ENCODE measurements at places on chromosomes 5 and 9.
A peak's percentile ranks its signal among the peaks of the same experiment; 100 is the strongest.

GRCh38 chr9:89051421-89052025, 60.3 kb downstream of the S1PR3 start:
- no peak for DNase-seq

GRCh38 chr5:16864631-16865131, 71.4 kb downstream of the MYO10 start:
- DNase-seq: no peak

DNA sequence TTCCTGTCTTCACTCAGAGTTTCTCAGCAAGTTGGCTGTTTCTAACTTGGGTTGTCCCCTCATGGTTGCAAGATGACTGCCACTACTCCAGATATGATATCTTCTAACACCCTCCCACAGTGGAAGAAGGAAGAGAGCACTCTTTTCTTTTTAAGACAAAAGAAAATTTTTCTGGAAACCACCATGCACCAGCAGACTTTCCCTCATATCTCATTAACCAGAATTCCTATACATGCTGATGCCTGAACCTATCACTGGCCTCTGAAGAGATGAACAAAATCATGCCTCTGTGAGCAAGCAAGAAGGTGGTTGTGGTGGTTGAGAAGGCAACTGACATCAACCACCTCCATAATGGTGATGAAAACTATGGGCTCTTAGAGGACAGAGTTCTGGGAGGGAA, 56.8 kb downstream of the FEM1C start:
- peak; percentile 44 for DNase-seq

GRCh38 chr5:9681706-9682105, 51.6 kb upstream of the TAS2R1 start:
- no peak for DNase-seq

DNA sequence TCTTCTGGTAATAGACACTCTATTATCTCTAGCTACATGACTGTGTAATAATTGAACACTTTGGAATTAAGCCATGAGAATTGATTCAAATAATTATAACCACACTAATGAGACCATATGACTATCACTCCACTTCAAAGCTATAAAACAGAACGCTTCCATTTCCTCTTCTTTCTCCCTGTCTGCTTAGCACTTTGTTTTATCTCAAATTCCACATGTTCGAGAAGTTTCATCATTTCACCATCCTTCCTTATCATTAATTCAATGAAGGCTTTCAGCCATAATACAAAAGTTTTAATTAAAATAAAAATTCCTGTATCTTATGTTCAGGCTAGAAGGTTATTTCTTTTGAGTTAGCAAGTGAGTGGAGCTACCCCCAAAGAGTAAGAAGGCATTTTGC, 7.4 kb upstream of the DCTN4 start:
- DNase-seq: no peak

DNA sequence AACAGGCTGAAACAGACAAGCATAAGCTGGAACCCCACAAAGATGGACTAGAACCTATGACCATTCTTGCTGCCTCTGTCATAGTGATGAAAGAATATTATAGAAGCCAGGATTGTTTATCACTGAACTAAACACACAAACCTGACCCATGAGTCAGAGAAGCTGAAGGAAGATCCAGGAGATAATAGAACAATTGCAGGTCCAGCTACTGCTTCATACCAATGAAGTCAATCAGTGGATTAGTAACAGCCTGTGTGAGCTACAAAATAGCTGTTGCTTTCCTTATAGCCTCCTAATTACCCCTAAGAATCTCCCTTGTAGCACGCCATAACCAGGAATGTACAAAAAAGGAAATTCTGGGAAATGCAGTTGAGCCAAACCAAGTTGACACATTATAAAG, 459.9 kb upstream of the ZNF462 start:
- DNase-seq: no peak

DNA sequence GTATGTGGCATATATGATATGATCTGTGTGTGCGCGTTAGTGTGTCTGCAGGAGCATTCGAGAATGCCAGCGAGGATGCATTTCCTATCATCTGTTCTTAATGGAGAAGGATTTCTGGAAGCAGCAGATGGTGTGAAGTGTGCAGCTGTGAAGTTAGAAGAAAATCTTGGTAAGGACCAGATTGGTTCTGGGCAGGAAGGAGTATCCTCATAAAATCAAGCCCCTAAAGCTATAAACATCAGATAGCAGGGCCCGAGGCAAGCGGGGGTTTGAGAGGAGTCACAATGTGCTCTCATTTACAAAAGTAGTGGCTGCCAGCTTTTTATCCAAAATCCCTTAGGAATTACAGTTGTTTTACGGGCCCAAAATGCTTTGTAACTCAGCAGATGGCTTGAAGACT, 40.0 kb downstream of the DAPK1 start:
- DNase-seq: no peak

DNA sequence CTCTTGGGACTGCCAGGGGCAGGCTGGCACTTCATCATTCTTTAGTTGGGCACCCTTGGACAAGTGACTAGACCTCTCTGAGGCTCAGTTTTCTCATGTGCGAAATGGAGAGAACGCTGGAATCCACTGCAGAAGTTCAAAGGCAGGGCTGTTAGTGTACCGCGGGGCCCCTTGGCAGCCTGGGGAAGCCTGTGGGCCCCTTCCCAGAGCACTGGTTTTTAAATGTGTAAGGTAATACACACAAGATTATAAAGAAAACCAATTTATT, 209.5 kb upstream of the MVB12B start:
- no peak for DNase-seq

DNA sequence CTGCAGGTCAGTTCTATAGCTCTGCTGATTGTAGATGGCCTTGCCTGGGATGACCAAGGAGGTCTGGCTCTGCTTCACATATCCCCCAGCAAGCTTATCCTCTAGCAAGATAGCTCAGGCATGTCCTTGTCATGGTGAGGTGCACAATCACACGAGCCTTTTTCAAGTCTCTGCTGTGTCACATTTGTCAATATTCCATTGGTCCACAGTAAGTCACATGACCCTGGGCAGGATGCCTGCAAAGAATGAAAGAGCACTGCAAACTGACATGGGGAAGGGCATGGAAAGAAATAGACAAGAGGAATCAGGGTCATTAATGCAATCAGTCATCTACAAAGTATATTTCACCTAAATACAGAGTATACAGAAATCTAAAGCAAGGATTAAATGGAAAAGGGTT, 142.0 kb downstream of the RORB start:
- no peak for DNase-seq

DNA sequence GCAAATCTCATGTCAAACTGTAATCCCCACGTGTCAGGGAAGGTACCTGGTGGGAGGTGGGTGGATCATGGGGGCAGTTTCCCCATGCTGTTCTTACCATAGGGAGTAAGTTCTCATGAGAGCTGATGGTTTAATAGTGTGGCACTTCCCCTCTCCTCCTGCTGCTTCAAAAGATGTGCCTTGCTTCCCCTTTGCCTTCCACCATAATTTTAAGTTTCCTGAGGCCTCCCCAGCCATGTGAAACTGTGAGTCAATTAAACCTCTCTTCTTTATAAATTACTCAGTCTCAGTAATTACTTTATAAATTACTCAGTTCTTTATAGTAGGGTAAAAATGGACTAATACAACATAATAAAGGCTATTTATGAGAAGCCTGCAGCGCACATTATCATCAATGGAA, 7.1 kb upstream of the CNTRL start:
- DNase-seq: no peak

DNA sequence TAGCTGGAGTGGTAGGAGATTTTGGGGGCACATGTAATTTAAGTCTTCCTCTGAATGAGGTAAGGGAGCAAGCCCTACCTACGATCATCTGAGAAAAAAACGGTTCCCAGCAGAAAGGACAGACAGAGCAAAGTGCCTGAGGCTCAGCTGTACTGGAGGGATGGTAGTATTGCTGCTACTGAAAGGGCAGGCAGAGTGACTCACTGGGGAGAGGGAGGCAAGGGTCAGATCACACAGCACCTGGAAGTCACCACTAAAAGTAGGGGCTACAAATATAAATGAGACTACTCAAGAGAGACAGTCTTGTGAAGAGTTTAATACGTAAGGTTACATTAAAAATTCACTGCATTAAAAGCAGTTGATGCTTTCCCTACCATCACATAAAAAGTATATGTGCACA, 75.9 kb downstream of the NFIB start:
- DNase-seq: no peak

GRCh38 chr5:173494446-173494845, 122.0 kb downstream of the BOD1 start:
- no peak for DNase-seq

GRCh38 chr9:5552301-5552700, 42.0 kb downstream of the PDCD1LG2 start:
- DNase-seq: no peak

DNA sequence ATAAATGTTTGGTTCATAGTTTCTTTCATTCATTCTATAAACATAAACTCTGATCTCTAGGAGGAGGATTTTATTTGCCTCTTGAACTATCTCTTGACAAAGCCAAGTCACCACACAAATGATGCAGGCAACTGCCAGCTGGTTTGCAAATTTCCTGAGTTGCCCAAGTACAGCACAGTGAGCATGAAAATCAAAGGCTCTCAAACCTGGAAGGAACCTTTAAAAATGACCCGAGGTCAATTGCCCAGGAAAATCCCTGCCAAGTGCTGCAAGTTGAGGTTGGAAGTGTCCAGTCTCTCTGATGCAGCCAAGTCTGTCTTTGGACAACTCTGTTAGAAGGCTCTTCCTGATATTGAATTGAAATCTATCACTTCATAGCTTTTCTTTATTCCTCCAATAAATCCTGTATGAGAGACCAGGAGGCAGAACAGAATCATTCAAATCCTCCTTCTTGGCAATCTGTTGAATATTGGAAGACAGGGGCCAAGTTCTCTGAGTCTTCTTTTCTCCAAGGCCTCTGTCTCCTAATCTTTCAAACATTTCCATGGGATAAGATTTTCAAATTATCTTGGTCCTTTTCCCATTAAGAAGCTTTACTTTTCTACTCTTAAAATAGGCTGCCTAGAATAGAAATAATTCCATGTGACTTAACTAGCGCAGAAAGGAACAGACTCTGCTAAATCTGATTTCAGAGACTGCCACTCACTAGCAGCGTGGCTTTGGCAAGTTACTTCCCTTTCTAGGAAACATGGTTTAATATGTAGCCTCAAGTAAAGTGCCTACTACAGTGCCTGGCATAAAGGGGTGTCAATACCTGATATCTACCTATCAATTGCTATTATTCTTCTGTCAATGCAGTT, 159.2 kb downstream of the SNX18 start:
- DNase-seq: peak; percentile 64

GRCh38 chr9:14251154-14252071, 62.5 kb downstream of the NFIB start:
- no peak for DNase-seq

- DNase-seq: no peak
Measured at GRCh38 chr5:158591301-158591863, 508.3 kb downstream of the EBF1 start.

GRCh38 chr5:77560677-77561263, 68.7 kb upstream of the WDR41 start:
- DNase-seq: peak; percentile 54

DNA sequence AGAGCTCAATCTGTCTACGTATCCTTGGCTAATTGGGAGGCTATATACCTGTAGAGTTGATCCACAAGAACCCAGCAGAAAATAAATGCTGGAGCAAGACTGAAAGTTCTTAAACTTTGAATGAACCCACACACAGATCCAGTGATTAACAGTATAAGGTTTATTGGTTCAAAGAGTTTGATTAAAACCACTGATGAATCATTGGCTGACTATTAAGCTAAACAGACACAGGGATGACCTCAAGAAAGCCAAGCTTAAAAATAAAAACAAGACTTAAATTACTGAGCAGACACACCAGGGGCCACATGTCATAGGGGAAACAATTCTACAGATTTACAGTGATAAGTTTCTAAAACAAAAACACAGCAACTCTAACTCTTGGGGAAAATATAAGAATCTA, 163.6 kb downstream of the SPATA31D1 start:
- no peak for DNase-seq

DNA sequence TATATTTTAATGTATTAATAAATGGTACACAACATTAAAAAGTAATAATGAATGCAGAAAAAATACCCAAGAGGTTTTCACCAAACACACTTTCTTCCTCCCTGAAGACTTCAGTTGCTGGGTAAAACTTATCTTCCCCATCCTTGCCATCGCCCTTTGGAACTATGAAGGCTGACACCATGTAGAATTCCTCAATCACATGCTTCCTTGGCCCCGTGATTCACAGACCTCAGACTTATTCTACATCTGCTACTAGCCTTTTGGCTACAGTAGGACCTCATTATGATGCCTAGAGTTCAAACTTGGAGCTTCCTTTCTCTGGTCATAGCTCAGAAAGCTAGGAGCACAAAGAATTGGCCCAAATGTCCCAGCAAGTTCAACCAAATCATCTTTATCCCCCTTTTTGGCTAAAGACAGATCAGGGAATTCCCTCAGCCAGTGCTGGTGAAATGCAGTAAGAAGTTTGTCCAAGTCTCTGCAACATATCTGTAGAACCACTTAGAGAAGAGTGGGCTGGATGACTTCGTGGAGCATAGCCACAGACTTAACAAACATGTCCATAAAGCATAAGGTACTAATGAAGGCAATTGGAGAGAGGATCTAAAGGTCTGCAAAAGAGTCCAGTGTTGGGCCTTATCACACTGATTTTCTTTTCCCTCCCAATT, 253.5 kb downstream of the SEC61B start:
- DNase-seq: no peak
